GM13977 (cell line): ENCODE measurements at places on chromosomes 3 and 15.

DNA sequence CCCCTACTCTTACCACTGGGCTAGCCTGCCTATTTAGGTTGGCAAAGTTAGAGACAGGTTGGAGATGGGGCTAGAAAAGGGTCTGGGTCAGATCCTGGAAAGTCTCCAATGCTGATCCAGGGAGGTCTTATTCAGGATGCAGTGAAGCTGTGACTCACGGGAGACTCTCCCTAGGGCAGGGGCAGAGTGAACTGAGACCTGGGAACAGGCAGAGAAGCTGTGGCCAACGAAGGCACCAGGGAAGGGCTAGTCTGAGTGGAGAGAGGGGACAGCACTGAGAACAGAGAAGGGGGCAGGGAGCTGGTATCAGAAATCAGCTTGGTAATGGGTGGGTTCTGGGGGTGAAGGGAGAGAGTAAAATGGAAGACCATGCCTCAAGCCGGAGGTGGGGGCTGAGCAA, 2.2 kb downstream of the LTF start:
- DNase-seq: no peak

DNA sequence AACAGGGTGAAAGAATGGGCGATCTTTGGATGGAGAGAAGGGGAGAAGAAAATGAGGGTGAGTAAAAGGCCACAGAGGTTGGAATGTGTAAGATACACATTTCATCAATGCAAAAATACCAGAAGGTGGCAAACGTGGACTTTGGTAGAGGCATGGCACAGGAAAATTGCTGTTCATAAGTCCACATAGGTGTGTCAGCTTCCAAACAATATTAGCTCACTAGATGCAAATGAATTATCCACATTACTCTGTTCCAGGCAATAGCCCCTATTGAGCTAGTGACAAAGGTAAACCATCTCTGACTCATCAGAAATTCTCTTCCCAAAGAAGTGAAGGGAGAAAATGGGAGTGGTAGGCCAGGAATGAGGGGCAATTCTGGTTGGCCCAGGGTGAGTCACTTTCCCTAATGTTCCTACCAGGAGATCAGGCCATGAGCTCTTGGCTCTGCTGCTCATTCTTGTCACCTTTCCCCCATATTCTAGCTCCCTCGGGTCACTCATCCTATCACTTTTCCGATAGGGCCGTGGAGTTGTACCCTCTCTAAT, 19.9 kb downstream of the ACKR2 start:
- DNase-seq: no peak

DNA sequence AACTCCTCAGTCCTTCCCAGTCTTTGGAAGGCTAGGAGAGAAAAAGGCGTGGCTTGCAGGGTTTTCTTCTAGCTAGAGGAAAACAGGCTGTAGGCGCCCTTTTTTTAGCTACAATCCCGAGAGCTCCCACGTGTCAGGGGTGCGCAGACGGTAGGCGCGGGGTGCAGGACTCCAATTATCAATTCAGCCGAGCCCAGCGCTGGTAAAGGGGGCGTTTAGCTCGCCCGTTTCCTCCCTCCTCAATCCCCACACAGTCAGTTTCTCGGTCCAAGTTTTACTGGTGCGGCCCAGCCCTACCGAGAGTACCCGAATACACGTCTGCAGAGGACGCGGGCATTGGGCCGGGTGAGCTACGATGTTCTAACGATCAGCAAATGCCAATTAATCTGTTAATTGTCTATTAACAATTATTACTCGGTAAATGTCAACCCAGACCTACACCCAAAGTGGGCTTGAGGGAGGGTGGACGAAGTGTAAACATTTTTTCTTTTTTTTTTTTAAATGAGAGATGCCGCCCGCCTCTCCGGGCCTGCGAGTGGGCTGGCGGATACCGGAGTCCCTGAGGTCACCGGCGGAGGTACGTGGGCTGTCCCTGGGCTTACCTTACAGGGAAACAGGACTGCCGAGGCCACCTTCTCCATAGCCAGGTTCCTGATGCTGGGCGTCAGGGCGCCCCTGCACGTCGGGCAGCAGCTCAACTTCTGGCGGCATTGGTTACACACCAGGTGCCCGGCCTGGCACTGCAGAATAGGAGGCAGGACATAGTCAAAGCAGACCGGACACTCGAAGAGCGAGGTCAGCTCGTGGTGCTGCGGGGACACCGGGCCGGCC, 923 bp downstream of the SIAH2 start:
- no peak for DNase-seq

GRCh38 chr3:61564395-61565059, 3.2 kb downstream of the PTPRG start:
- peak; percentile 36 for DNase-seq

- DNase-seq: no peak
Measured at GRCh38 chr3:8824238-8824637, 54.8 kb upstream of the OXTR start.

GRCh38 chr3:69425249-69425648, 39.4 kb upstream of the FRMD4B start:
- peak; percentile 46 for DNase-seq

DNA sequence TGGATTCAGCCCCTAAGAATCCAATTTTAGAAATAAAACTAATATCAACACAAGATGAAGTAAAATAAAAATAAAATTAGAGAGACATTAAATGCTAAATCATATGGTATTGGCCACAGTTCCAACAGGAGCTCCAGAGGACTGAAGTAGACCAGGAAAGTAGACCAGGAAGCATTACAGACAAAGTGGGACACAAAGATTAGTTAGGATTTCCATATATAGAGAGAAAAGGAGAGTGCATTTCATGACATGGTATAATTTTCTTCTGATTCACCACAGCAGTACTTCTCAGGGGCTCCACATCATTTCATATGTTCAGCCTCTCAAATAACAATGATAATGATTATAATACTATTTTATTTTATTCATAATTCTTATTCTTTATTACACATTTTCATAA, 18.3 kb downstream of the FGF7 start:
- DNase-seq: no peak

DNA sequence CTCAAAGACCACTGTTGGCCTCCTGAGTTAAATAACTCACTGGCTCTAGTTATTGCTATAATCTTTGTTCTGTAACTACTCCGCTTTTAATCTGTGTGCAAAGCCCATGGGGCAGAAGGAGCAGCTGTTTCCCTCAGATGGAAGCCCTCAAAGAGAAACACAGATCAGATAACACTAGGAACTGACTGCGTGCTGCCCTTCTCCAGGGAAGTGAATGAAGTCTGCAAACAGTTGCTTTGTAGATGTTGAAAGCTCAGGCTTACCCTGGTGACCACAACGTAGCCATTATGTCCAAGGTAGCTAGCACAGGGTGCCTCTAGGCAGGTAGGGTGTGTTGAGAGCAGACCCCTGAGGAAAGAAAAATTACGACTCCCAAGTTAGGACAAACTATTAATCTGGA, 152.3 kb upstream of the STAC start:
- no peak for DNase-seq

- DNase-seq: no peak
Measured at GRCh38 chr15:70580958-70581357, 182.4 kb downstream of the UACA start.

GRCh38 chr15:70587896-70588567, 175.3 kb downstream of the UACA start:
- no peak for DNase-seq

GRCh38 chr3:33428734-33429133, 11.5 kb downstream of the UBP1 start:
- no peak for DNase-seq

DNA sequence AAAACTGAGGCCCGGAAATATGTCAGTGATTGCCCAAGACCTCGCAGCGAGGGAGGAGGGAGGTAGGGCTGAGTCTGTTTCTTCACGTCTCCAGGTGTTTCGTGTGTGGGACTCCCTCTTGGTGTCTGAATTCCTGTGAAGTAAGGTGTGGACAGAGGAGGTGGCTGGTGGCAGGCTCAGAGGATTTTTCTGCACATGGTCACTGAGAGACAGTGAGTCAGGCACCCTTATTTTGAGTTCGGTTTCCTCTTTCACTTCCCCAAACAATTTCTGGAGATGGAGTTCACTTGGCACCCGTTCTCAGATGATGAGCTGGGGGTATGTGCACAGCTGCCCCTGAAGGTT, 46.3 kb upstream of the VPS8 start:
- DNase-seq: peak; percentile 49

DNA sequence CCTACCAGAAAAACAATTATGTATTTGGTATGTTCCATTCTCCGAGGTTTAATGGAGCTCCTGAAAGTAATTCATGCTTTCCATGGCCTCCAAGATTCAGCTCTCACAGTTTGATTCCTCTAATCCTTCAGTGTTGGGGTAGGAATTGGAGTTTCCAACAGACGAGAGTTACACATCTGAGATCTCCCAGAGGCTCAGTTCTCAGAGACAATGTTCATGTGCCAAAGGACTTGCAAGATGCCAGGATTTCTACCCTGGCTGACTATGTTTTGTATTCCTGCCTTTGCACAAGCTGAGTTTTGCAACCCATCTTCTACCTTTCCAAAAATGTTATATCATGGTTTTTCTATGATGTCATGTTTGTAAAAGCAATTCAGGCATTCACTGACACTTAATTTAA, 322.9 kb downstream of the ERC2 start:
- DNase-seq: no peak

- DNase-seq: no peak
Measured at GRCh38 chr15:49810720-49811119, 189.9 kb downstream of the DTWD1 start.

- DNase-seq: no peak
Measured at GRCh38 chr3:111944372-111944771, 34.5 kb upstream of the ABHD10 start.

GRCh38 chr3:184486614-184487013, 75.0 kb upstream of the EPHB3 start:
- no peak for DNase-seq

DNA sequence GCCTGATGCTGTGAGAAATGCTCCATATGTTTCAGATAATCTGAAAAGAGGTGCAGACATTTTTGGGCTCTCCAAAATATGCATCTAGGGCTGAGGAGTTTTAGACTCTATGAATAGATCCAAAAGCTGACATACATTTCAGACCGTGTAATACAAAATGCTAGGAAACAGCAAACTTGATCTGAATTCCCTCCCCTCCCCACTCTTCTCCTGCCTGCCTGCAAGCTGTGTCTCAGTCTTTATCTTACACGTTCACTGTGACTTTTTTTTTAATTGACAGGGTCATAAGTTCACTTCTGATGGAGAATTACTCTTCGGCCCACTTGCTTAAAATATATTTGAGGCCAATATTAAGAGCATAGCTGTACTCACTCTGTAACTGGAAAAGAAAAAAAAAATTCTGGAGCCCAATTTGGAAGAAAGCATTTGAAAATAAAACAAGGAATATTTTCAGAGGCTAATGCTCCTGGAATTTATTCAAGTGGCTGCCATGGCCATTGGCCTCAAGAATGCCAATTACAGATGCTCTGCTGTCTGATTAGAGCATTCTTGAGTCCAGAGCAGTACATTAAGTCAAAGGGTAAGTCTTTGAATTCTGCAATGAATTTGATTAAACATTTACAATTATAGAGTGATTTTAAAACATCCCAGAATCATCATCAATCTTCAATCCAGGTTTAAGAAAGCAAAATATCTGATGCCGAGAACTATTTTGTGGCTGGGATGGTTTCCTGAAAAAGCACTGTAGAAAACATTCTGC, 146.2 kb upstream of the SEMA6D start:
- DNase-seq: no peak

DNA sequence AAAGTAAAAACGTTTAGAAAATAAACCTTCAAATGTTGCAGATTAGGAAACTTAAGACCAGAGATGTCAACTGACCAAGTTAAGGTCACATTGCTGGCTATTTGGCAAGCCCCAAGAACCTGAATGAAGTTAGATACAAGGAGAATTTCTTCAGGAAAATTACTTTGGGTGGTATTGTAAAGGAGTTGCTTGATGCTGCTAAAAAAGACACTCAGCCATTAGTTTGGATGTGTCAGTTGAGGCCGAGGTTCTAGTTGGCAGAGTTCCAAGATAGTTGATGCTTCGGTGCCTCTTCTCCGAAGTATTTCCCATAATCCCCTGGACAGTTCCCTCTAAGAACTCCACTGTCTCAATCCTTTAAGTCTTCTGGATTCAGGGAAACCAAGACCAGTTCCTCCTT, 24.3 kb downstream of the SIAH2 start:
- no peak for DNase-seq

GRCh38 chr3:112097378-112097777, 11.2 kb downstream of the C3orf52 start:
- DNase-seq: no peak
